ENCODE measurements at places on chromosomes 3 and 15. TPM values are rescaled to one million over a fixed set of nuclear protein-coding genes. Genes with fewer than 3 reads are reported as not detected.

The FAM107A gene
- polyA plus RNA-seq: 0.02 TPM

The RNF13 gene
- polyA plus RNA-seq: 14.9 TPM

The POPDC2 gene
- 38.8 TPM for polyA plus RNA-seq

The SAMMSON gene
- not detected for polyA plus RNA-seq

The TP63 gene
- polyA plus RNA-seq: not detected

The MAPKBP1 gene
- polyA plus RNA-seq: 6.7 TPM

The SEMA3G gene
- 0.10 TPM for polyA plus RNA-seq

DNA sequence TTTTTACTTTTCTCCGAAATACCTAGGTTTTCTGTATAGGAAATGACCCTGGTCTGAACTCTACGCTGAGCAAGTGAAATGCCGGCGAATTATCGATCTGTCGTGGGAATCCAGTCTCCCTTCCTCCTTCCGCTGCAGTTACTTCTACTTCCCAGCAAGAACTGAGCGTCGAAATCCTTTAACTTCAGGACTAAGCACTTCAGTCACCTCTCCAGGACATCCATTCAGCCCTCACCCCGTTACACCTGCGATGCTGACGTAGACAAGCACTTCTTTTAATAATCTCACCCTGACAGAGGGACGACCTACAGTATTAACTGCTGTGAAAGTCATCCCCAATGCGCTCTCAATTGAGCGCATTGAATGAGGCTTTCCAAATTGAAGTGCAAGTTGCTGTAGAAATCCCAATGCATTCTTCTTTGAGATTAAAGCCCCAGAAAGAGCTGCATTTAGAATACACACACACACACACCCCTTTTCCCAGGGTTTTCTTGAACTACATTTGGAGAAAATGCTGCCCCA is 1.3 kb downstream of the TOP2B start:
- DNase-seq: peak; percentile 26
- peak overlapping the region; percentile 81 for H3K27ac ChIP-seq
- peaks cover 11% of the 10 kb centered on the region for H3K36me3 ChIP-seq
- no peaks in the 10 kb centered on the region for H3K27me3 ChIP-seq
- H3K4me1 ChIP-seq: peaks cover 22% of the 10 kb centered on the region

- no peak overlapping the region for H3K4me3 ChIP-seq
- DNase-seq: no peak
- H3K27me3 ChIP-seq: no peaks in the 10 kb centered on the region
- no peak overlapping the region for H3K27ac ChIP-seq
Measured at GRCh38 chr3:4637265-4637664, 144.1 kb downstream of the ITPR1 start.

- no peaks in the 10 kb centered on the region for H3K36me3 ChIP-seq
- H3K4me1 ChIP-seq: no peaks in the 10 kb centered on the region
- DNase-seq: no peak
- H3K27me3 ChIP-seq: peaks cover 5% of the 10 kb centered on the region
- H3K4me3 ChIP-seq: no peak overlapping the region
Measured at GRCh38 chr15:43241100-43241499, 20.3 kb upstream of the EPB42 start.

GRCh38 chr3:52091586-52092270 is 35.4 kb upstream of the DUSP7 start:
- DNase-seq: no peak
- no peak overlapping the region for H3K4me3 ChIP-seq
- no peaks in the 10 kb centered on the region for H3K27me3 ChIP-seq

GRCh38 chr3:197325773-197326172 is 27.4 kb upstream of the DLG1 start:
- no peak for DNase-seq
- H3K36me3 ChIP-seq: no peaks in the 10 kb centered on the region
- H3K4me1 ChIP-seq: no peaks in the 10 kb centered on the region
- H3K4me3 ChIP-seq: no peak overlapping the region
- no peaks in the 10 kb centered on the region for H3K27me3 ChIP-seq

GRCh38 chr3:13461169-13462124 is 18.7 kb upstream of the HDAC11 start:
- H3K36me3 ChIP-seq: no peaks in the 10 kb centered on the region
- no peak overlapping the region for H3K27ac ChIP-seq

DNA sequence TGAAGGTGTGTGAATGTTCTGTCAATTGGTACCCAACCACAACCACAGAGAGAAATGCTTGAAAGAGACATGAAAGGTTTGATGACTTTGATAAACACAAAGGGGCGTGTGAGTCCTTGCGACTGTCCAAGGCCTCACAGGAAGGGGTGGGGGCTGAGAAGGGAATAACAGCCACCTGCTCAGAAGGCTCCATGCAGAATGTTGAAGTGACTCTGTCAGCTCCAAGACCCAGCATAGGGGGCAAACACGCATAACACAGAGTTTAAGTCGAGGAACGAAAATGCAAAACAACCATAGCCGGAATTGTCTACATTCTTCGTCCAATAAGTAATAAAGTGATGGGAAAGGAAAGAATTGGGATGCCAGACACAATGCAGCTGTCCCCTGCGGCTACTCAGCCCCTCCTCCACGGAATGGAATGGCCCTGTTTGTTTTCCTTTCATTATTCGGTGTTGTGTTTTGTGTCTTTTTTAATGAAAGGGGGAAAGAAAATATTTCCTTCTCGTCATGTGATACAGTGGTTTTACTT is 19.9 kb downstream of the TMEM212 start:
- H3K4me3 ChIP-seq: no peak overlapping the region
- no peaks in the 10 kb centered on the region for H3K4me1 ChIP-seq
- no peaks in the 10 kb centered on the region for H3K27me3 ChIP-seq

GRCh38 chr3:138439646-138440045 is 5.2 kb downstream of the ESYT3 start:
- H3K36me3 ChIP-seq: no peaks in the 10 kb centered on the region
- H3K27me3 ChIP-seq: peaks cover 4% of the 10 kb centered on the region
- H3K4me3 ChIP-seq: no peak overlapping the region
- no peak overlapping the region for H3K27ac ChIP-seq
- peaks cover 22% of the 10 kb centered on the region for H3K4me1 ChIP-seq
- peak; percentile 11 for DNase-seq

- H3K4me1 ChIP-seq: no peaks in the 10 kb centered on the region
- no peak overlapping the region for H3K4me3 ChIP-seq
- no peaks in the 10 kb centered on the region for H3K36me3 ChIP-seq
- H3K27me3 ChIP-seq: no peaks in the 10 kb centered on the region
- DNase-seq: no peak
Measured at GRCh38 chr3:134068429-134068828, 38.7 kb upstream of the SLCO2A1 start.

DNA sequence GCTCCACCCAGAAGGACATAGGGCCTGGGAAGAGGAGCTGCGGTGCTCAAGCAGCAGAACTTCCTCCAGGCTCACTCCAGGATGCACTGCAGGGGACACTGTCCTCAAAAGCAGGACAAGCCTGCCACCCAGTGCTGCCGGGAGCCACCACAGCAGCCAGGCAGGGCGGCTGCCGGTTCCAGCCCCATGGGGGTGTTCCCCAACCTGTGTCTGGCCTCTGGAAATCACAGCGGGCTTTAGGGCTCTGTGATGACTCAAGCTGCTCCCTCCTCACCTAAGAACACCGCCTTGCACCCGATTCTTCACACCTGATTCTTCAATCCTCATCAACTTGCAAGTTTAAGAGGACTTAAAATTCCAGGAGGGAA is 71.9 kb upstream of the SLC6A11 start:
- H3K27me3 ChIP-seq: no peaks in the 10 kb centered on the region
- no peaks in the 10 kb centered on the region for H3K4me1 ChIP-seq
- H3K4me3 ChIP-seq: no peak overlapping the region
- H3K27ac ChIP-seq: no peak overlapping the region

GRCh38 chr3:107837895-107838612 is 252.8 kb downstream of the CD47 start:
- no peak overlapping the region for H3K4me3 ChIP-seq
- H3K27me3 ChIP-seq: no peaks in the 10 kb centered on the region
- H3K27ac ChIP-seq: no peak overlapping the region
- H3K36me3 ChIP-seq: no peaks in the 10 kb centered on the region
- no peaks in the 10 kb centered on the region for H3K4me1 ChIP-seq

DNA sequence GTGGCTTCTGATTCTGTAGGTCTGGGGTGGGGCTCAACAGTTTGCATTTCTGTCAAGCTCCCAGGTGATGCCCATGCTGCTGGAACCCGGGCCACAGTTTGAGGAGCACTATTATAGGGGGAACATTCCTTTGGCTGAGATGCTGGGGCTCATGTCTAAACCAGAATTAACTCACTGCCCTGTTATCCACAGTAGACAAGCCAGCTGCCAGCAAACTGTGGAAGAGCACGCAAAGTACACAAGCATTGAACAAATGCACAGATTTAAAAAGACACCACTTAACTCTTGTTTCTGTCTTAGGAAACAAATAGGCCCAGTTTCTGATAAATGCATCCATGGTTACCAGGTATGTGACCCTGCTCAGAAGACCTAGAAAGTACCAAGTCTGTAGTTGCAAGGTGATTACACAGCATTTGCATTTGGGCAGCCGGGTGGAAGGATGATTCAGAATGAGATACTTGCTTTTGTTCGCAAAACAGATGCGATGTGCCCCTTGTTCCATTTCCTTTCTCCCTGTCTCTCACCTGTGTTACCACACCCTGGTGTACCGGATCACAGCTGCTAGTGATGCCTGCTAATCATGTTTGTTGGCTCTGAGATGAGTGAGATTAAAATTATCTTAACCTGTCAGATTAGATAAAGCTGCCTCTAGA is 12.4 kb downstream of the GYG1 start:
- H3K36me3 ChIP-seq: peaks cover 14% of the 10 kb centered on the region
- H3K4me3 ChIP-seq: no peak overlapping the region
- DNase-seq: no peak
- H3K27ac ChIP-seq: no peak overlapping the region
- H3K27me3 ChIP-seq: no peaks in the 10 kb centered on the region
- no peaks in the 10 kb centered on the region for H3K4me1 ChIP-seq

- H3K27me3 ChIP-seq: no peaks in the 10 kb centered on the region
- H3K4me3 ChIP-seq: no peak overlapping the region
- H3K36me3 ChIP-seq: no peaks in the 10 kb centered on the region
- no peaks in the 10 kb centered on the region for H3K4me1 ChIP-seq
- H3K27ac ChIP-seq: no peak overlapping the region
- DNase-seq: no peak
Measured at GRCh38 chr3:45191924-45192417, 34.1 kb downstream of the TMEM158 start.

DNA sequence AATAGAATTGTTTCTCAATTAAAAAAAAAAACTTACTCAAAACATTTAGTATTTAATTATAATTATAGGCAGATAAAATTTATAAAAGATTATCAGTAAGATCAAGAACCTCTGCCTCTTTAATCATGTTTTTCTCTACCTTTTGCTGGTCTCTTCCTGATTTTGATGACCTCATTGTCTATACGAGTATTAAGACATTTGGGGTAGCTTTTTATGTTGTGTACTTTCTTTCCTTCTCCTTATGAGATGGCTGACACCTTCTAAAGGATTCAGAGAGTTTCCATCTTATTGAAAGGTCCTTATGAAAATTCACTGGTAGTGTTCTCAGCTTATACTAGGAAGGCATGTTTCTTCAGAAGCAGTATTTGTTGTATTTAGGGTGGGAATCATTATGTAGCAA is 426.3 kb downstream of the LPP start:
- peaks cover 24% of the 10 kb centered on the region for H3K4me1 ChIP-seq
- no peak for DNase-seq
- no peaks in the 10 kb centered on the region for H3K36me3 ChIP-seq
- no peak overlapping the region for H3K27ac ChIP-seq

GRCh38 chr3:29758434-29759322 is 477.8 kb downstream of the RBMS3 start:
- no peaks in the 10 kb centered on the region for H3K27me3 ChIP-seq
- no peak overlapping the region for H3K4me3 ChIP-seq
- H3K27ac ChIP-seq: peak overlapping the region; percentile 70
- H3K4me1 ChIP-seq: peaks cover 33% of the 10 kb centered on the region
- no peak for DNase-seq
- H3K36me3 ChIP-seq: peaks cover 8% of the 10 kb centered on the region

DNA sequence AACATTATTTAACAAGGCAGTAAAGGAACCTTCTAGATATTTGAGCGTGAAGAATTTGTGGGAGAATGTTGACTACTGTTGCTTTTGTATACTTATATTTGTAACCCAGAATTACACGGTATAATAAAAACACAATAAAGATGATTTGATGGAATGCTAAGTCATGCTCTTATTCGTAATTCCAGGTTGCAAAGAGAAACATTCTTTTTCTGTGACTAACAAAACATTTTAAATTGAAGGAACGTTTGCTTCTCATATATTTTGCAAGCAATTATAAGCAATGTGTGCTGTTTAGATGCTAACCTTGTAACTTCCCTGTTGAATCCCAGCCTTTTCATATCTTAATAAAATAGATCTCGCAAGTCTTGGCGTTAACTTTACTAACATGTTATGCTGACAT is 124.4 kb upstream of the CGNL1 start:
- peaks cover 67% of the 10 kb centered on the region for H3K36me3 ChIP-seq
- no peaks in the 10 kb centered on the region for H3K27me3 ChIP-seq
- peaks cover 14% of the 10 kb centered on the region for H3K4me1 ChIP-seq
- DNase-seq: no peak

- H3K36me3 ChIP-seq: no peaks in the 10 kb centered on the region
- H3K27me3 ChIP-seq: no peaks in the 10 kb centered on the region
- DNase-seq: no peak
- H3K27ac ChIP-seq: no peak overlapping the region
- peaks cover 4% of the 10 kb centered on the region for H3K4me1 ChIP-seq
Measured at GRCh38 chr15:74263466-74263865, 27.3 kb downstream of the CCDC33 start.

- H3K4me3 ChIP-seq: no peak overlapping the region
- no peaks in the 10 kb centered on the region for H3K27me3 ChIP-seq
Measured at GRCh38 chr3:78186404-78186803, 1146.5 kb downstream of the ROBO2 start.

GRCh38 chr15:40102897-40103858 is 5.5 kb downstream of the BMF start:
- H3K4me3 ChIP-seq: no peak overlapping the region
- H3K36me3 ChIP-seq: no peaks in the 10 kb centered on the region
- peaks cover 69% of the 10 kb centered on the region for H3K4me1 ChIP-seq
- H3K27me3 ChIP-seq: no peaks in the 10 kb centered on the region
- DNase-seq: peak; percentile 91

- no peak overlapping the region for H3K4me3 ChIP-seq
- no peak for DNase-seq
- no peak overlapping the region for H3K27ac ChIP-seq
- H3K36me3 ChIP-seq: no peaks in the 10 kb centered on the region
- H3K27me3 ChIP-seq: no peaks in the 10 kb centered on the region
- H3K4me1 ChIP-seq: no peaks in the 10 kb centered on the region
Measured at GRCh38 chr3:158875700-158876099, 73.8 kb downstream of the MFSD1 start.

DNA sequence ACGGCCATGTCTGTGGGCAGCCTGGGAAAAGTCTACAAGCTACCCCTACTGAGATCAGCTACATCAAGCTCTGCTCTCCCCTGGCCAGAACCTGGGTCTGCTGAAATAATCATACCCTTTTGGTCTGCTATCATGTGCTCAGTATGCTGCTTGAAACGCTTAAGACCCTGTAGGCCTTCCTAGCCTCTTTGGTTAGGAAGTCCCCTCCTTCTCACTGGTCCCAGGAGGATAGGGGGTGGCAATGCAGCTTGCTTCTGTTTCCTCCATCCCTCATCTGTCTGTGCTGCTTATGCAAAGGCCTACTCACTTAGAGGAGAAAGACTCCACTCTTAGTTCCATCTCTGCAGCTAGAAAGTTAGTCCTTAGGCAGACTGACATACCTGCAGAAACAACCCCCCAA is 118.2 kb upstream of the RASGRP1 start:
- no peaks in the 10 kb centered on the region for H3K4me1 ChIP-seq
- H3K4me3 ChIP-seq: no peak overlapping the region
- H3K27ac ChIP-seq: no peak overlapping the region
- H3K36me3 ChIP-seq: no peaks in the 10 kb centered on the region
- no peaks in the 10 kb centered on the region for H3K27me3 ChIP-seq

All from SK-N-SH (cell line).